Anterior cingulate cortex (tissue), 58 donors: ENCODE measurements at places on chromosomes 4 and X.

DNA sequence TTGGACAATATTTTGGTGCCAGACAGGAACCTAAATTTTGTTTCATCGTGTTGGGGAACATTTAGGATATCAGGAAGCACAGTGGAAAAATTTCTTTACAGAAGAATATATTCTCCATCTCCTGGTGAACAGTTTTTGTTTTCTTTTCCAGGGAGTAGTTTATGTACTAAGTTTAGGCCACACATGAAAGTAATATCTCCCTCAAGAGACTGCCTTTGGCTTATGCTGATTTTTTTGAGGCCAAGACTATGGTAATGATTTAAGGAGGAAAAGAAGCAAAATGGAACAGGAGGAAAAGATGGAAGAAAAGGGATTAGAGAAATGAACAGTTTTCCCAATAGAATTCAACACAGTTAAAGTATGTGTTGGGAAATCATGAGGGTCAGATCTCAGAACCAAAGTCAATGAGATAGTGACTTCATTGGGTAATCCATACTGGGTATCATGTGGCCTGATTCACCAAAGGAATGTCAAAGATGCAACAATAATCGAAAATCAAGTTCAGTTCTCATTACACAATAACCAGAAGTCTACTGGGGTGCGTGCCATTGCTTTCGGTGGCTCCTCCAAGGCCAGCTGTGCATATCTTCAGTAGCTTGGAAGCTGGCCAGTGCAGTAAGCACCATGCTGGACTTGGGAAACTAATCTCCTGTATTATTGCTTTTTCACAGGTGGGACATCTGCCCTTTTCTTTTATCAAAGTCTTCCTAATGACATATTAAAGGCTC is 234.8 kb downstream of the COL25A1 start:
- no peak for DNase-seq

- DNase-seq = no peak
Observed at GRCh38 chr4:4810092-4810774, 49.2 kb upstream of the MSX1 start.

DNA sequence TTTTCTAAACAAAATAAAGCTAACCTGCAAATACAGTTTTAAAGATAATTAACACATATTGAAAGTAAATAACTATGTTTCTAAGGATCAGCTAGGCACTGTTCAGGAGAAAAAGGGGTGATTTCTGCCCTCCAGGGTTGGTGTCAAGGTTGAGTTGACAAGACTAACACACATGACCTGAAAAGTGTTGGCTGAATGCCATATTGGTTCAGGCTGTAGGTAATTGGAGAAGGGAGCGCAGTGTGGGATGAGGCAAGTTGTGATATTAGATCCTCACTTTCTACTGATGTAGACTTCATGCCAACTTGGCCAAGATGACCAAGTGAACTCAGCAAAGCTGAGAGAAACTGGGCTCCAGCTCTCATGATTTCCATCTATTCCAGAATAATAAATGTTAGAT is 42.2 kb downstream of the PPM1K start:
- no peak for DNase-seq

DNA sequence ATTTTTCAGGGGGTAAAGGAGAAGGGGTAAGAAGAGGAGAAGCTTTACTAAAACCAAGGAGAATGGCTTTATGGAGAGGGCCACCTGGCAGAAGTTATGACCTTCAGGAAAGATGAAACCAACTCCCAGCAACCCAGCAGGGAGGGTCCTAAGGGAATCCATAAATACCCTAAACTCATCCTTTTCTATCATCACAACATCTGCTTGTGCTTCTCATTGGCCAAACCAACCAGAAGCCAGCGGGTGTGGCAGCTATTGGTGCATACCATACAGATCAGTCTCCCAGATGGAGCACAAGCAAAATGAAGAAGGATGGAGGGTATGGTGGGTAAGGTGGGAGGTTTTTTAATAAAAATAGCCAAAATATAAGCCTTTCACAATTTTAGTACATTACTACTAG is 58.5 kb upstream of the ARSJ start:
- DNase-seq = no peak

DNA sequence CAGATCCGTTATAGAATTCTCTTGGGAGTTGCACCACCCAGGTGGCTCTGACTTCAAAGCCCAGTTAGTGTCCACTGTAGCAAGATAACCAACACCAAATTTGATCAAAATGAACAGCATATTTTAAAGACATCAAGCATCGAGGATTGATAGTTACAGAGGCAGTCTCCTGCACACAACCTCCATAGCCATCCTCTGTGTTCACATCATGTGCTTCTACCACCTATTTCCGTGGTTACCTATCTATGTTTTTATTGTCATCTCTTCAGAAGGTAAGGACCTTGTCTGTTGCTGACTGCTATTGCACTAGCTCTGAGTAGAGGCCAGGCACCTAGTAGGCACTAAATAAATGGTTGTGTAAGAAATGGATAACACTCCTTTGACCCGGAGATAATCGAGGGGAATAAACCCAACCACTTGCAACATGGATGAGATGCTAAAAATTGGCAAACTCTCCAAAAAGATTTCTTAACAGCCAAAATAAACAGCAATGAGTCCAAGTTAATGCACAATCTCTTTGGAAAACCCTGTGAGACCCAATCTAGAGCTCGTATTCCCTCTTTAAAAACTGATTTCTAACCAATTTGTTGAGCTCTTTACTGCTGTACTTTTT is 14.7 kb upstream of the C1QTNF7 start:
- DNase-seq = no peak

- no peak for DNase-seq
Observed at GRCh38 chrX:45421806-45422205, 221.1 kb upstream of the DIPK2B start.

DNA sequence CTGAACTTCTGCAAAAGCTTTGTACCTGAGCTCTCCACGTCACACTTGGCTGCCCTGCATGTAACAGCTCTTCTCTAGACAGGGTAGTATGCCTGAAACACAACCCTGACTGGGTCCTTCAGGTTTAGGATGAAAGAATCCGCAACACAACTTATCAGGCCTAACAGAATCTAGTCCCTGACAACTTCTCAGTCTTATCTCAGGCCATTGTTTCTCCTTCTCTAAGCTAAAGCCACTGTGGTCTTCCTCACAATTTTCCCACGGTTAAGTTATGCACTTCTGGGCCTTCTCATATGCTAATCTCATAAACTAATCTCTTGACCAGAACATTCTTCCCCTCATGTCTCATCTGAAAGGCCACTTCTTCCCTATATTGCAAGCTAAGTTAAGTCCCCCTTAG is 10.8 kb upstream of the TMPRSS11B start:
- no peak for DNase-seq

DNA sequence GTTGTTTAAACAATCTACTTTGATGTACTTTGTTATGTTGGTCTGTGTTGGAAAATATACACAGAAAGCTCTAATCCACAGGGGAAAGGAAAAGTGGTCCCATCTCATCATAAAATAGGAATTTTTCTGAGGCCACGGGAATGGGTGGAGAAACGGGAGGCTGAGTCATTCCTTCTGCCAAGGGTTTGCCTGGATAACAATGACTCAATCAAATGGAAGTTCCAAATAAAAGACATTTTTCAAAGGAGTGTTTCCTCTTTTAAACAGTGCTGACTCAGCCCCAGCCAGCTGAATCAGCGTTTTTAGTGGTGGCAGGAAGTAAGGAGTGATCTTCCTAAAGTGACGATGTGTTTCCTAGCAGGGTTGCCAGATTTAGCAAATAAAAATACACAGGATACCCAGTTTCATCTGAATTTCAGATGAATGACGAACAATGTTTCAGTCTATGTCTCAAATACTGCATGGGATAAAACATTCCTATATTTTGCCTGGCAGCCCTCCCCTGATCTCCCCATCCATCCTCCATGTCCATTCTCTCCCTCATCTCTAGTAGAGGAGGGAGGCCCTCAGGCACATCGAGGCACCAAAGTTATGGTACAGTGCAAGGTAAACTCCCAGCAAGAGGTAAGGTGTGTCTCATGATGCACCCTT is 345.4 kb upstream of the GATB start:
- no peak for DNase-seq

DNA sequence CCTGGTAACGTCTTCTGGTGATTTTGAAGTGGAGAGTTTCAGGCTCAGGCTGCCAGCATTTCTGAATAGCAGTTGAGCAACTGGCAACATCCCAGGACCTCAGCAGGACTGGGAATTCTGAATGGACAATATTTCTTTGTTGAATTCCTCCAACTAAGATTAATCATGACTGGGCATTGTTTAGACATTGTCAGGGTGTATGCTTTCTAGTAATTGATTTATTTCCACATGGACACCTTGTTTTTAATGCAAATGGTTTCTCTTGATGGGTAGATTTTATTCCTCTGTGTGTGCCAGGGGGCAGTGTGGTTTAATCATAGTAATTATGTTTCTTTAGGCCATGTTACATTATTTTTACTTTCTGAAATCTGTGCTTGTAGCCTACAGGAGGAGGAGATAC is 1004.7 kb upstream of the LCORL start:
- no peak for DNase-seq

- no peak for DNase-seq
Observed at GRCh38 chr4:21879187-21879586, 69.4 kb downstream of the KCNIP4 start.

DNA sequence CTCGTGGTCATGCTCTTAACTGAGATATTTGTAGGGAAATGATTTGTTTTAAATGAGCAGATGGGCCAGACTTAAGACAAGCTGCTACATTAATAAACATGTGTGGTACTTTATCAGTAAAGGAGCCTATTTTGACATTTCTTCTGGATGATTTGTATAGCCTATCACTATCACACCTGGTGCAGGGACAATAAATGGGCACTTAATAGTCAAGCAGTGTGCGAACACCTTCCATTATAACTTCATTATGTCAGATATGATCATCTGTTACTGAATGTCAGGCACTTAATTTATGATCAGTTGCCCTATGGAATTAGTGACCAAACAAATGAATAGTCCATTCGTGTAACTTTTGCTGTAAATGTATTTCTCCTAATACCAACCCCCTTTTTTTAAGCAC is 628.8 kb downstream of the ADGRL3 start:
- DNase-seq = no peak

DNA sequence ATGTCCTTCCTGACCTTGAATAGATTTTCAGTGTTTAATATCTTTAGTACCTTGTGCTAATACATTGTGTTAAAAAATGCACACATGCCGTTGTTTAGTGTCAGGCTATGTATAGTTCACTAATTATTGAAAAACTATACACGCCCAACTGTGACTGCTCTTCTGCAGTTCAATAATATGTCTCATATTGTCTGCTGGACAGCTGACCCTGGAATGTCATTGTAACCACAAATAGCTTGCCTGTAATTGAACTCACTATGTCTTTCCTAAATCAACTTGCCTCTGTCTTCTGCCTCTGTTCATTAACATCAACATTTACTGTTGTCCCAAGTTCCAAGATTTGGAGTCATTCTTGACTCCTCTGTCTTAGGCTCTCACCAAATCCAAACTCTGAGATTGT is 114.5 kb downstream of the TMA16 start:
- no peak for DNase-seq

DNA sequence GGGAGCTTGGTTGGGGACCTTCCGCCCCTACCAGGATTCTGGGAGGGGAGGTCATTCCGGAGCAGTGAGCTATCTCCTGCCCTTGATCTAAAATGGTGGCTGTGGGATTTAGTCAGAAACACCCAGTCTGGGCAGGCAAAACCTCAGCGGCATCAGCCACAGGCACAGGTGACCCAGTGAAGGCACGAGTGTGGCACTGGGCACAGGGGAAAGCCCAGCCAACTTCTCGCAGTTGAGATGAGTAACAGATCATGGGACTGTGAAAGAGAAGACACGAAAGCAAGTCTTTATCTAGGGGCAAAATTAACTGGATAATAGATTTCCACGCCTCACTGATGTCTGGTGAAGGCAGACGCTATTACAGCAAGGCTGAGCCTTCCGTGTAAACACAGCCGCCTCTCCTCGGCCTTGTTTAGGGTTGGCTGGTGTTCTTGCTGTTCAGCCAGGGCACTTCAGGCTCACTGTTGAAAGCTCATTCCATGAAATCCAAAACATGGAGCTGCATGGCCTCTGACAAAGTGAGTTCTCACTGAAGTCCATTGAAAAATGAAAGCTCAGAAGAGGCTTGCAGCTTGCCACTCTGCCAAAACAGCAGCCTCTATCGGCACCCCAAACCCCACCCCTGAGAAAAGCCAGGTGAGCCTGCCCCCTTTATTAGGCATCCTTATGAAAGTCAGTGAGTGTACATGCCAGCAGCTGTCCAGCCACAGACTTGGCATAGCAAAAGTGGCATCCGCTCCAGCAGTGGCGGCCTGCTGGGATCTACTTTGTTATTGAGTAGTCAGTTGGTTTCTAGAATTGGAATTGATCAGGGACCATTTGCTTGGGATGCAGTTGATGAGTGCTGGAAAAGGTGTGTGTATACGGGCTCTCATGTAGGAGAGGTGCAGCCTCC is 102.3 kb upstream of the MTM1 start:
- DNase-seq = no peak

- DNase-seq = no peak
Observed at GRCh38 chrX:10138726-10139125, 18.0 kb upstream of the CLCN4 start.

DNA sequence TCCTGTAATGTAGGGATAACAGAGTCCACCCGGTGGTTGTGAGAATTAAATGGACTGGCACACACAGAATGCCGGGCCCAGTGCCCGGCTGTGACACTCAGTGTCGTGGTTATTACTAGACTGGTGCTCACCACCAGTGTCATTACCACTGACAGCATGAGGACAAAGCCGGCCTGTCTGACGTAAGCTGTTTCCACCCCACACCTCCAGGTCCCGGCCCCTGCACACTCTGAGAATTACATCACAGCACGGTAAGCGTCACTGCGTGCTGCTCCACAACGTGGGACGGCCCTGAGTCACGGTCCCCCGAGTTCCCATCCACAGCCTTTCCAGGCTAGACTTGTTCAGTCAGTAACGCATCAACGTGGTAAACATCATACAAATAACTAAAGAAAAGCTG is 22.9 kb downstream of the FAT1 start:
- no peak for DNase-seq

DNA sequence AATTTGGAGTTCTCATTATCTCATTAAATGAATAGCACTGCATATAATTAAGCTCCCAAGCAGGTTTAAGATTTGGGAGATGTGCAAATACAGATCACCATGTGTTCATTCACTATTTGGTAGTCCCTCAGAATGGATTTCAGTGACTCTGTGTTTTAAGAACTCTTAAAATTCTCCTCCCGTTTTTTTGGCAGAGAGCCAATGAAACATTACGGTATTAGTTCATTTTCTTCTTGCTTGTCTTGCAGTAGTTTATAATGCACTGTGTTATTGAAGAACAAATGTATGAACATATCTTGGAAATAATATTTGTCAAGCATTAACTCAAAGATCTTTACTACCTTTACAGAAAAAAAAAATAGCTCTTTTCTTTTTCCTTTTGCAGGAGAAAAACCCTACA is 32.7 kb downstream of the KLF3 start:
- no peak for DNase-seq

DNA sequence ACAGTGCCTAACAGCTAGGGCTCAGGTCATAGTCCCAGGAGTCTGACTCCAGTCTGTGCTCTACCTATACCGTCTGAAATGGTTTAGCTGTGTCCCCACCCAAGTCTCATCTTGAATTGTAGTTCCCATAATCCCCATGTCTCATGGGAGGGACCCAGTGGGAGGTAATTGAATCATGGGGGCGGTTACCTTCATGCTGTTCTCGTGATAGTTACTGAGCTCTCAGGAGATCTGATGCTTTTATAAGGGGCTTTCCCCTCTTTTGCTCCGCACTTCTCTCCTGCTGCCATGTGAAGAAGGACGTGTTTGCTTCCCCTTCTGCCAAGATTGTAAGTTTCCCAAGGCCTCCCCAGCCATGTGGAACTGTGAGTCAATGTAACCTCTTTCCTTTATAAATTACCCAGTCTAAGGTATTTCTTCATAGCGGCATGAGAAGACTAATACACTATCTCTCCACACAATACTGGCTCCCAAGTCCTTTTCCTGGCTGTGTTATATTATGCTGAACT is 110.8 kb downstream of the AFAP1 start:
- no peak for DNase-seq

- DNase-seq = no peak
Observed at GRCh38 chrX:72057849-72058248, 73.9 kb downstream of the RTL5 start.
